ENCODE measurements at places on chromosomes 11 and 22.
A peak's percentile ranks its signal among the peaks of the same experiment; 100 is the strongest.

DNA sequence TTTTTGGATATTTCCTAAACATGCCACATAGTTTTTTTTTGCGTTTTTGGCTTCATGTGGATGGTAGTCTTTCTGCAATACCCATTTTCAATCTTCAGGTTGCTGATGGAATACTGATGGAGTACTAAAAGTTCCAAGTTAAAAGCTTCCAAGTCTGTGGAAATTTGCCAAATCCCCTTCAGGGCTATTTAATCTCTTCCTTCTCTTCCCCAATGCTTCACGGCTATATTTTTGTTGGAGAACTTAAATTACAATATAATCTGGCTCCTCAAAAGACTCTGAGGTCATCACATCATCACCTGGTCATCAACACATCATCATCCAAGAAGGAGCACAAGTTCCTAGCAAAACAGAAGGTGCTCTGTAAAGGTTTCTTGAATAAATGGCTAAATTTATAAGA, 881.0 kb upstream of the TENM4 start:
- DNase-seq: no peak

DNA sequence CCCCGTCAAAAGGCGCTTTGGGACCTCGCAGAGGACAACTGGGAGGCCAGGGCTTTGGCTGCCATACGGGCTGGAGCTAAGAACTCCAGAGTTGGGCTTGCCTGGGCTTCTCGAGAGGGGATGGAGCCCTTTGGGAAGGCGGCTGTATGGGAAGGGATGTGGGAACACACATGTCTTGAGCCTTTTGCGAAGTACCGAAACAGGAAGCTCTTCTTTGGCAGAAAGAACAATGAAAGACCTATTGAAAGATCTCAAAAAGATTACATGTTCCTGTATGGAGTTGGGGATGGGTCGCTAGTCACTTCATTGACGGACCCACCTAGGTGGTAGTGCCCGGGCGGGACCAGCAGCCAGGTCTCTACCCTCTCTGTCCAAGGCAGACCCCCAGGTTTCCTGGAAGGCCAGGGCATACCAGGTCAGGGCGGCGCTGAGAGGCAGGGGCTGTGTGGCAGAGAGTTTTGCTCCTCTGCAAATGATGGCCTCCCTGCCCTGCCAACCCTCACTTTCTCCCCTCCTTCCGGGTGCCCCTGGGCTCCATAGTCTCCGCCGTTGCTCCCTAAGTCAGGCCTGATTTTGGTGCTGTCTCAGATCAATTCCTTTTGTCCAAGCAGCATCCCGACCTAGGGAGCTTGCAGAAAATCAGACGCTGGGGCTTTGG, 1.0 kb downstream of the ST14 start:
- DNase-seq: no peak

DNA sequence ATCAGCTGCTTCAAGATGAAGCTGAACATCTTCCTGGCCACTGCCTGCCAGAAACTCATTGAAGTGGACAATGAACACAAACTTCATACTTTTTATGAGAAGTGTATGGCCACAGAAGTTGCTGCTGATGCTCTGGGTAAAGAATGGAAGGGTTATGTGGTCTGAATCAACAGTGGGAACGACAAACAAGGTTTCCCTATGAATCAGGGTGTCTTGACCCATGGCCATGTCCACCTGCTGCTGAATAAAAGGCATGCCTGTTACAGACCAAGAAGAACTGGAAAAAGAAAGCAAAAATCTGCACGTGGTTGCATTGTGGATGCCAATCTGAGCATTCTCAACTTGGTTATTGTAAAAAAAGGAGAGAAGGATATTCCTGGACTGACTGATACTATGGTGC, 22.2 kb upstream of the BIRC3 start:
- no peak for DNase-seq

DNA sequence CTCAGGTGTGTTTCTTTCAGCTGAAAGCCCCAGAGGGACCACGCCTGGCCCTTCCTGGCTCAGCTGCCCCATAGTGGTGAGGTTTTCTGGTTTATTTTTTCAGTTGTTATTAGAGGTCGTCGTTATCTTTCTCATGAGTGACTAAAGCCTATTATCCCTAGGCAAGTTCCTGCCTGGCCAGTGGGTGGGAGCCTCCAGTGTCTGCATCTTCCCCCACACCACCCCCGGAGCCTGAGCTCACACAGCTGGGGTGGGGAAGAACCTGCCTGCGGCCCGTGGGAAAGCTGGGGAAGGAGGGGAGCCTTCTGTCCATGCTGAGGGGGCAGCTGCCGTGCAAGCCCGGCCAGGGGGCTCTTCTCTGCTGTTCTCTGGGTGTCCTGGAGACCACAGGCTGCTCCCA, 24.3 kb upstream of the PPFIA1 start:
- DNase-seq: no peak

- no peak for DNase-seq
Measured at GRCh38 chr11:65880844-65881421, 1.3 kb downstream of the CTSW start.

DNA sequence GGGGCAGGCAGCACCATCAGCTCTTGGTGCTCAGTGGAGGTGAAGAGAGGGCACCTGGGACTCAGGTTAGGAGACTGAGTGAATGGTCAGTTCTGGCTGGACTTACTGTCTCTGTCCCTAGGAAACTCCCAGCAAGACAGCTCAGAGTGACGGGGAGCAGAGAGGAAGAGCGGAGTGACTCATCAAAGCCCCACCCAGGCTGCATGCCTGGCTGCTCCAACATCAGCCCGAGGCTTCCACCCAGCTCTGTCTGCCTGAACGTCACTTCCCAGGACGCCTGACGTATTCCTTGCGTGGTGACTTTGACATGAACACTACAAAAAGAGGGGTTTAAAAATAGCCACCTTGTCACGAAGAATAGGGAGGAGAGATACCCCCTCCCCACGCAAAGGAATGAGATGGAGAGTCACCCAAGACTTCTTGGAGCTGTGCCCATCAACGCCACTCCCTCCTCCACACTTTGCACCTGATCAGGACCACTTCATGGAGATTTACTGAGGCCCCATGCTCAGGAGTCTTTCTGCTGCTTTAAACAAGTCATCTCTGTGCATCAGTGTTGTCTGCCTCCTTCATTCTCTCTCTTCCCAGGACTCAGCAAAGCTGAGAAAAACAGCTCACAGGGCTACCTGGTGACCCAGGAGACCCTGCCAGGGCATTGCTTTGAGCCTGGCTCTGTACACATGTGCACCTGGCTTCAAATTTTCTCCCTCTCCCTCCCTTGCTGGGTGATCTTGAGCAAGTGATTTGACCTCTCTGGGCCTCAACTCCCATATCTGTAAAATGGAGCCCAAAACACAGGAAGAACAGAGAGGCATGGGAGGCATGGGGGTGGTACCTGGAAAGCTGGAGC, 83.1 kb downstream of the MN1 start:
- peak; percentile 84 for DNase-seq

- no peak for DNase-seq
Measured at GRCh38 chr22:26377170-26377830, 51.8 kb upstream of the ASPHD2 start.

- DNase-seq: no peak
Measured at GRCh38 chr11:61390161-61390560, 2.2 kb upstream of the TMEM216 start.

GRCh38 chr11:96263238-96263763, 79.7 kb downstream of the MAML2 start:
- peak; percentile 94 for DNase-seq

DNA sequence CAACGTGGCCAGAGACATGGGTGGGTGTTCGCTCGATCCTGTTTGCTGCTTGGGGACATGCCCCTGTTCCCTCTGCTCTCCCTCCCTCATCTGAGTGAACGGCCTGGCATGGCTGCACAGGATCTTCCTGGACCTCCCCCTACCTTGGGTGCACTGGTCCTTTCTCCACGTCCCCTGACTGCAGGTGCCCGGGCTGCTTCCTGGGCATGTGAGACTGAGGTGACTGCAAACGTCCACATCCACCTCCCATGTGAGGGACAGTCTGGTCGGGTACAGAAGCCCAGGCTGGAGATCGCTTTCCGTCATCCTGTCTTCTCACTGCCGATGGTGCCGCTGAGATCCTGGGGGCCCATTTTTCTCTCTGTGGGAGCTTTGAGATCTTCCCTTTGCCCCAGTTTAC, 11.8 kb downstream of the SULT4A1 start:
- no peak for DNase-seq

- no peak for DNase-seq
Measured at GRCh38 chr11:4839851-4840549, 9.0 kb downstream of the OR51S1 start.

GRCh38 chr22:30169002-30169401, 77.6 kb downstream of the LIF start:
- DNase-seq: no peak

GRCh38 chr11:117902001-117902845, 25.8 kb upstream of the FXYD6 start:
- no peak for DNase-seq

GRCh38 chr22:17882162-17882561, 107.9 kb upstream of the BID start:
- no peak for DNase-seq

GRCh38 chr22:33952776-33953175, 32.5 kb upstream of the LARGE1 start:
- DNase-seq: no peak

DNA sequence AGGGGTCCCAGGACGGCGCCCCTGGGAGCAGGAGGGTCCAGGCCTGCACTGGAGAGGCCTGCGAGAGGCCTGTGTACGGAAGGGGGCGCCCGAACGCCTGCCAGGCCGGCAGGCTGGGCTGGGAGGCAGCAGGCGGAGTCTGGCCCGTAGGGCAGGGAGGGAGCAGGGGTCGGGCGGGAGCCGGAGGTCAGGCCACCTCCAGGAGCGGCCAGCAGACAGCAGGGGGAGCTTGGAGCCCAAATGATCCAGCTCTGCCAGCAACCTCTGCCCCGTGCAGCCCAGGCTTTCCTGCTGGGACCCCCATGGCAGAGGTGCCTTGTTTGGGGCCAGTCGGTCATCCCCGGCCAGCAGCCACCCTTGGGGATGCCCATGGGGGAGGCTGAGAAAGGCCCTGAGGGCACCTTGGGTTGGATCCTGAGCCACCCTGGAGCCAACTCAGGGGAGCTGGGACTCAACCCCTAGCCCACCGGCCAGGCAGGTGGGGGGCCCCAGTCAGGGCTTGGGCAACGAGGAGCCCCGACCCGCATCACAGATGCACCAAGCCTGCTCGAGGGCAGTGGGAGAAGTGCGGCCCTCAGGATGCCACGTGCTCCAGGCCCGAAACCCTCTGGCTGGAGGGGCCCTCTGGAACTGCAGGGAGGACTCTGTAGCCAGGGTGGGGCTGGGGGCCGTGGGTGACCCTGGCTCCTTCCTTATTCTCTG, 9.6 kb upstream of the SYT8 start:
- DNase-seq: peak; percentile 15

GRCh38 chr11:78424334-78425270, 7.0 kb upstream of the GAB2 start:
- peak; percentile 96 for DNase-seq

GRCh38 chr11:68003846-68004550, at the start of gene UNC93B1:
TSS of gene UNC93B1 (minus strand) at chr11:68004097. CDS start at chr11:68004043, 54 bp downstream.
- DNase-seq: peak; percentile 90

DNA sequence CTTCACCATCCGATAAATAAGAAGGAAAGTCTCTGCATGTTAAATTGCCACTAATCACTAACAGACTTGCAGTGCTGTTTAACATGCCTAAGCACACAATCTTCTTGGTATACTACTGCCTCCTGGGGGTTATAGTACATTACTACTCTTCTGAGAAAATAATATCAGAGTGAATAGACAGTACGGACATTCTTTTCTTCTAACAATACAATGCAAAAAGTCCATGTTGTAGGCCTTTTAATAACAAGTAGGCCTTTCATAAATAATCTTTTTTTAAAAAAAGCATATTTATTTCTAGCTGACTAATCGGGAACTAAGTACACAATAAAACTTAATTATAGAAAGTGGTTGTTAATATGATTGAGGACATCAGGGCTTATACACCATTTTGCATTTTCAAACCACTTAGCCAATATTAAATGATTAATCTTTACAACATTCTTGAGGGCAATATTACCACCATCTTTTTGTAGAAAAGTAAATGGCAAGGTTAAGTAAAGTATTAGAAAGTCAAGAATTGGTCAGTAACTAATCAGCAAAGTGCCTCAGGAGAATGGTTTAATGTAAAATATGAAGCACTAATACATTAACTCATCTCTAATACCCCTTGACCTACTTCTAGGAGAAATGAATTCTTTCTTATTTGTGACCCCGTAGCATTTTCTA, 84.7 kb downstream of the TTC28 start:
- peak; percentile 74 for DNase-seq

GRCh38 chr11:12174477-12175143, 64.2 kb downstream of the MICAL2 start:
- DNase-seq: peak; percentile 54

DNA sequence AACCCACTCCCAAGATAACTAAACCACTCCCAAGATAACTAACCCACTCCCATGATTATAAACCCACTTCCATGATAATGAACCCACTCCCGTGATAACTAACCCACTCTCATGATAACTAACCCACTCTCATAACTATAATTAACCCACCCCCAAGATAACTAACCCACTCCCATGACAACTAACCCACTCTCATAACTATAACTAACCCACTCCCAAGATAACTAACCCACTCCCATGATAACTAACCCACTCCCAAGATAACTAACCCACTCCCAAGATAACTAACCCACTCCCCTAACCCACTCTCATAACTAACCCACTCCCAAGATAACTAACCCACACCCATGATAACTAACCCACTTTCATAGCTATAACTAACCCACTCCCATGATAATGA, 30.1 kb upstream of the CELSR1 start:
- DNase-seq: no peak

DNA sequence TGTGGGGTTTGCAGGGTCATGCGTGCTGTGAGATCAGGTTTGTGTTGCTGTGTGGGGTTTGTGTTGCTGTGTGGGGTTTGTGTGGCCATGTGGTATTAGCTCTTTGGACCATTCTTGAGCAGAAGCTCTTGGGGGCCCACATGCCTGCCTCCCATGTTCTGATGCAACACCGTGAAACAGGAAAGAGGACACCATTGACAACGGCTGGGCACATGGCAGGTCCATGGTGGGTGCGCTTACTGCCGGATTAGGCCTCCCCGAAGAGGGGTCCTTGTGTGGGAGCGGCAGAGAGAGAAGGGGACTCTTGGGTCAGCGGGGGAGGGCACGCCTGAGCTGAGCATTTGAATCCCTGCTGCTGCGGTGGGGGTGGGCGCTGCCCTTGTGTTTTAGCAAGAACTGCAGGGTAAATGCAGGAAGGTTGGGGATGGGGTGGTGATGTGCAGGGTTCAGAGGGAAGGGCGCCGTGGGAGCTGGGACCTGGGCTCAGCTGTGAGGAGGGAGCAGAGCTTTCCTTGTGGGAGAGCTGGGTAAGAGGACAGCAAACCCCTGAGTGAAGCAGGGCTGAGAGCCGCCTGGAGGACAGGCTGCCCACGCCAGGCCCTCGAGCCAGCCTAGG, 361.5 kb downstream of the TBC1D22A start:
- DNase-seq: no peak

- no peak for DNase-seq
Measured at GRCh38 chr22:32132783-32133182, 26.3 kb downstream of the C22orf42 start.

- DNase-seq: no peak
Measured at GRCh38 chr11:1807264-1807995, 27.4 kb upstream of the SYT8 start.

GRCh38 chr11:86091086-86091485, 22.2 kb upstream of the PICALM start:
- DNase-seq: no peak

GRCh38 chr11:11909727-11910126, 68.0 kb downstream of the USP47 start:
- DNase-seq: no peak
